ENCODE measurements at places on chromosomes 16 and 17. TPM values are rescaled to one million over a fixed set of nuclear protein-coding genes. Genes with fewer than 3 reads are reported as not detected.

The SLC5A11 gene
- 0.31 TPM for total RNA-seq

The GCSH gene
- total RNA-seq: 14.7 TPM

The ABCC6 gene
- 27.8 TPM for total RNA-seq

The TK2 gene
- total RNA-seq: 19.2 TPM

The ENO3 gene
- total RNA-seq: 8.9 TPM

The HERPUD1 gene
- total RNA-seq: 156 TPM

The SLC13A2 gene
- 26.5 TPM for total RNA-seq

The RBFOX1 gene
- 11.2 TPM for total RNA-seq

The ABCA6 gene
- 9.0 TPM for total RNA-seq

The CACNG1 gene
- total RNA-seq: not detected

The CDRT15 gene
- not detected for total RNA-seq

The NPIPA8 gene
- 0.52 TPM for total RNA-seq

The NXN gene
- total RNA-seq: 14.5 TPM

The NRN1L gene
- not detected for total RNA-seq

The MYO15B gene
- total RNA-seq: 676 TPM

The C1QTNF8 gene
- not detected for total RNA-seq

Data from left colon (tissue), 2 donors.